ENCODE measurements at places on chromosomes 11 and 22.
A peak's percentile ranks its signal among the peaks of the same experiment; 100 is the strongest.

DNA sequence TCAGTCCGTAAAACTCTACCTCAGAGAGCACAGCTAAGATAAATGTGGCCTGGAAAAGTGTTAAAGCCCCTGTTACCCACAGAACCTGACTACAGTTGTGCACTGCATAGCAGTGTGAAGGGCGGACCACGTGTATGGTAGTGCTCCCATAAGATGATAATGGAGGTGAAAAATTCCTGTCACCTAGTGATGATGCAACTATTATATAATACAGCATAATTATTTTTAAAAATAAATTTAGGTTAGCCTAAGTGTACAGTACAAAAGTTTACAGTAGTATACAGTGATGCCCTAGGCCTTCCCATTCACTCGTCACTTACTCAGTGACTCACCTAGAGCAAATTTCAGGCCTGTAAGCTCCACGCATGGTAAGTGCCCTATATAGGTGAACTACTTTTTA, 76.6 kb upstream of the RASSF10 start:
- DNase-seq, result no peak

DNA sequence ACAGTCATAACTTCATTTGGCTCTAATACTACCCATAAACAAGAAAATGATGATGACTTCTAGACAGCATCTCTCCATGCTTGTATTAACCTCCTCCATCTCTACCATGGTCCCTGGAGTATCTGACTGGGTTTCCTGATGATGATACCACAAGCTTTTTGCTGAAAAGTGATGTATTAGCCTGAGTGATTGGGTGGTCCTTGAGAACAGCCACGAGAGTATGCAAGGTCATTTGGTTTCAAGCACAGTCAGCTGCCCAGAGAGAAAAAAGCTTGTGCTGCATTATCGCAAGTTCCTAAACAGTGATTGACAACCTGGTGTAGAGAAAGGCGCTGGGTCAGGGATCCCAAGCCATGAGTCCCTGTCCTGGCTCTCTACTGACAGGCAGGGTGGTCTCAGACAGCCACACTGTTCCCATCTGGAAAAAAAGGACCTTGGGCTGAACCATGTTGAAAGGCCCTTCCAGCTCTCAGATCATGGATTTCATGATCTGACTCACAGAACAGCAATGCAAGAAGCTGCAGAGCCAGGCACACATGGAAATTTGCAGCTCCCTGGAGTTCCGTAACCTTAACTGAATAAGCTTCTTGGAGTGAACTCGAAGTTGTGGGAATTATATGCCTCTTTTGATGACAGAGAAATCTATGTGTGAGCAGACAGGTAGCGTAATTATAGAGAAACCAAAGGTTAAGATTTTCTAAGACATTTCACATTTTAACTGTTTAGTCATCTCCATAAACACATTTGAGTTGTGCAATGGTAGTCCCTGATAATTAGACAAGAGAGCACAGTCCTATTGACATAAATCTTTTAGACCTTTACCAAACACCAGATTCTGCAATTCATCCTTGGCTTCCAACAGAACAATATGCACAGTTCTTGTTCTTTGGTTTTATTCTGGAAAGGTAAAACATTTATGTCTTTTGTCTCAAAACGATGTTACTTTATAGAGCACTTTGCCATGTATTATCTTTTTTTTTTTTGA, 54.1 kb upstream of the UBASH3B start:
- DNase-seq, result no peak

DNA sequence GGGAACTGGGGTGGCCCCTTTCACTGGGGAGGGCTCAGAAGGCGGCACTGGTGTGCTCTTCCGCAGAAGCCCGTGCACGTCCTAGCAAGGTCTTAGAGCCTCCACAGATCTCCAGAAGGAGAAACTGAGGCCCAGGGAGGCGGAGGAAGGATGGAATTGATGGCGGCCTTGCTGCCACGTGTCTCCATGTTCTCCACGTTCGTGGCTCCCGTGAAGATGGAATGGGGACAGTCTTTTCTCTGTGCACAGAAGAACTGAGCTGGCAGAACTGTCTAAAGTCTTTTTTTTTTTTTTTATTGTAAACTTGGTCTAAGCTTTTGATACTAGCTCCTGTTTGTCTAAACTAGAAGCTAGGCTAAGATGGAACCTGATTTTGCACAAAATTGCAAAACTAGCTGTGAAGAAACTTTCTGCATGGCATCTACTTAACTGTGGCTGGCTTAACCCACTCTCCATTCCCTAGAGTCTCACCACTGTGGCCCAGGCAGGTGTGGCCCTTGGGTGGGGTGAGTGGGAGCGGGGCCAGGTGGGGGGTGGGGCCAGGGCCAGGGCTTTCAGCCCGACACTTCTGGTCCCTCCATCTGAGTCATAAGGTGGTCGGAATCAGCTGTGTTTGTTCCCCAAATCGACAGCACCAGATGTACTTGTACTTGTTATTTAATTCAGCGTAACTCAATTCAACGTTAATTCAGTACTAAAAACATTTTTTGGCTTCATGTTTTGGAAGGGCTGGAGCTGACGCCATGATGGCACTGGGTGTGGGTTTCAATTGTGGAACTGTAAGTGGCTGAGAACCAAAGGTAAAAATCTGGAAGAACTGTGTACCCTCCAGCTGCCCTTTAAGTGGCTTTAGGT, 120.7 kb downstream of the MPPED1 start:
- no peak for DNase-seq

- DNase-seq, result no peak
Measured at GRCh38 chr11:30504468-30504867, 81.7 kb downstream of the MPPED2 start.

DNA sequence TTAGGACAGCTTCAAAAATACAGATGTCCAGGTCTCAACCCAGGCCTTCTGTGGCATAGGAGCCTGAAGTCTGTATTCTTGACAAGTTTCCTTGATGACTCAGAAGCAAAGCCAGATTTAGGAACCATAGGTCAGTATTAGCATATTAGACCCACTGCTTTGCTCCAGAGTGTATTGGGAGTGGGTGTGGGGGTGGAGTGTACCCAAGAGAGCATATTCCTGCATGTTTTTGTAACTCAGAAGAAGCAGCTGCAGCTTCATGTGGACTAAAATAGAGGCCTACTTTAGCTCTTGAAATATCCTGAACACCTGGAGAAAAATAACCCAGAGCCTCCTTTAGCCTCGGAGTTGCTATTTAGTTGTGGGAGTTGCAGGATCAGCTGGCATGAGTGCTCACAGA, 106.7 kb downstream of the CCDC81 start:
- DNase-seq, result no peak

GRCh38 chr11:46674463-46675287, 25.7 kb downstream of the ARHGAP1 start:
- peak; percentile 9 for DNase-seq

DNA sequence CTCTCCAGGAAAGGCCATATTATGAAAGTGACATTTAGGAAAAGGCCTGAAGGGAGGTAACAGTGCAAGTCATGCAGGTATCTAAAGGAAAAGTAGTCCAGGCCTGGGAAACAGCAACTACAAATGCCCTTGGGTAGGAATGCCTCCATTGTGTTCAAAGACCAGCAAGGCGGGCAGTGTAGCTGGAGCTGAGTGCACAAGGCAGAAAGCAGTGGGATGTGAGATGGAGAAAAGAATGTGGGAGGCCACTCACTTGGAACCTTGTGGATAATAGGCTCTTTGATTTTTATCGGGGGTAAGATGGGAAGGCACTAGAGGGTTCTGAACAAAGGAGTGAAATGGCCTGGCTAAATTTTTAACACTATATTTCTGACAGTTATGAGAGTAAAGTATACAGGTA, 188.6 kb downstream of the PGR start:
- DNase-seq, result no peak

- no peak for DNase-seq
Measured at GRCh38 chr11:88348870-88349269, 11.3 kb upstream of the CTSC start.

GRCh38 chr11:32312865-32313403, 122.4 kb downstream of the WT1 start:
- DNase-seq, result peak; percentile 27

DNA sequence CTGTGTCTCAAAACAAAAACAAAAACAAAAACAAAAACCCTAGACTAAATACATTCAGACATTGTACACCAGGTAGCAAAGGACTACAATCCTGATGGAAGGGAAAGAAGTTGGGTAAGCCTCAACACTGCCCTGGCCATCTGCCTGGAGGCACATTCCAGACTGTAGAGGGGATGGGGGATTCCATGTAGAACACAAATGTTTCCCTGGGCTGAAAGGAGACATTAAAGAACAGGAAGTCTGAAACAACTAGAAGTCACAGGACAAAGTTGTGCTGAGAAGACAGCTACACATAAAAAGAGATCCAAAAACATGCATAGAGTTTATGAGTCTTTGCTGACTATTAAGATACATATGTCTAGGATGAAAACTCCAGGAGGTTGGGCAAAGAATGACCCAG, 83.9 kb downstream of the RRAS2 start:
- no peak for DNase-seq

Measured in activated naive CD4-positive, alpha-beta T cell treated with Interleukin-2 at 50 U/mL for 16 hours (primary cell).